ENCODE measurements at places on chromosomes 1 and 21.

DNA sequence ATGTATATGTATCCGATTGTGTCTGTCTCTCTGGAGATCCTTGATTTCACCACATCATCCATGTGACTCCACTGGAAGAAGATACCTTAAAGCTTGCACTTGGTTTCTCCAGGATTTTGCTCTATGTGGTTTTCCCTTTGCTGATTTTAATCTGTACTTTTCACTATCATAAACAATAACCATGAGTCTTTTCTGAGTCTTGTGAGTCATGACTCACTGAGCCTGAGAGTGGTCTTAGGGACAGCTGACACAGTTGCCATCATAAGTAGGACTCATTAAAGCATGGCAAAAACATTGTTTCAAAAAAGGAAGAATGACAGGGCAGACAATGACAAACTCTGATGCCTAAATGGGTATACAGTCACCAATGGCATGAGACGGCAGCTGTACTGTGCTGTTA, 226.2 kb downstream of the AKT3 start:
- DNase-seq, result peak; percentile 44

- no peak for DNase-seq
Measured at GRCh38 chr1:60255565-60255964, 182.0 kb upstream of the C1orf87 start.

DNA sequence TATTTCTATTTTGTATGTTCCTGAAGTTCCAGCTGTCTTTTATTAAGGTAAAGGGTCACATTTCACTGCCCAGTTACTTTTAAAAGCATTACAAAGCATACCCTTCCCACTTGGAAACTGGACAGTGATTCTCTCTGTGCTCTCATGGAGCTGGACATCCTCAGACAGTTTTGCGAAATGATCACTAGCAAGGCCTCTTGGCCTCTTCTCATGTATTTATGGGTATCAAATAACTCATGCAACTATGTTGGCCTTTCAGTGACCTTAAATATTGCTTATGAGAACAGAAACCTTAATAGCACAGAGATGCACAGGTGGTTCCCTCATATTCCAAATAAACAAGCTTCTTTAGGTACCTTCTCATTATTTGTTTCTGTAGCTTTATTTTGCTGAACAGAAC, 7.9 kb upstream of the AMPD1 start:
- DNase-seq, result no peak

DNA sequence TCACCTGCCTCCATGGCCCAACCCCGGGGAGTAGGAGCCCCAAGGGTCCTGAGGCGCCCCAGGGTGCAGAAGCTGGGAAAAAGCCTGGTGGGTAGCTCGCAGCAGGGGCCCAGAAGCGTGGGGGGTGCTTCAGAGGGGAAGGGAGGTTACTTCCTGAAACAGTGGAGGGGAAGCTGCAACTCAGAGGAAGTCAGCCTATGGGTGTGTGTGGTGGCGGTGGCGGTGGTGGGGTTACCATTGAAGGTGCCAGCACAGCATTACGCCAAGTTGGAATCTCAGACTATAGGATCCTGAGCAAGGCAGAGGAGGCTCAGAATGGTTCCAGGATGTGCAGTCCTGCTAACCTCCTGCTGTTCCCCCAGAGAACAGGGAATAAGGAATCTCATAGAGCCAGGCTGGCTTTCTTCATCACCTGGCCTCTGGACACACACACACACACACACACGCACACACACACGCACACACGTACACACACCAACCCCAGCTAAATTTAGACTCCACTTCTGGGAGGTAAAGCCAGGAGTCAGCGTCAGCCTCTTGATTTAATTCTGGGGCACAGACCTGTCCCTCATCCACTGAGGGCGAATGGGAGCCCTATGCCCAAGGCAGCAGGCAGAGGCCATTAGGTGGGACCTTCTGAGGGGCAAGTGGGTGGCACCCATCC, 1.3 kb downstream of the DENND4B start:
- no peak for DNase-seq

DNA sequence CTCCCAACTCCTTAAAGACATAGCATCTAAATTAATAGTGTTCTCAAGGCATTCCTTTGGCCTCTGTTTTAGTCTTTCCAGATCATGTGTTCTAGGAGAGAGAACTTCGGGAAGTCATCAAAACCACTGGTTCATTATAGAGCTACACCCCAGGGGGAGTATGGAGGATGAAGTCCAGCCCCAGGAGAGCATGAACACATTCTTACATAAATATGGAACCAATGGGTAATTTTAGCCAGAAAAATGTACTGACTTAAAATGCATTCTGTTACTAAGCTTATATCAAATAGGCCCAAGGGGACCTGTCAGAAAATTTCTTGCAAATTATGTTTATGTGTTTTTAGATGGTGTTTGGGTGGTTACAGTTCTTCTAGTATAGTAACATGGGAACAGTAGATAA, 165.2 kb downstream of the NTMT2 start:
- no peak for DNase-seq

- DNase-seq, result no peak
Measured at GRCh38 chr1:48610628-48611542, 138.9 kb upstream of the SPATA6 start.

- DNase-seq, result no peak
Measured at GRCh38 chr1:60709426-60709825, 372.9 kb upstream of the NFIA start.

GRCh38 chr1:178055779-178056471, 38.0 kb upstream of the RASAL2 start:
- DNase-seq, result no peak

DNA sequence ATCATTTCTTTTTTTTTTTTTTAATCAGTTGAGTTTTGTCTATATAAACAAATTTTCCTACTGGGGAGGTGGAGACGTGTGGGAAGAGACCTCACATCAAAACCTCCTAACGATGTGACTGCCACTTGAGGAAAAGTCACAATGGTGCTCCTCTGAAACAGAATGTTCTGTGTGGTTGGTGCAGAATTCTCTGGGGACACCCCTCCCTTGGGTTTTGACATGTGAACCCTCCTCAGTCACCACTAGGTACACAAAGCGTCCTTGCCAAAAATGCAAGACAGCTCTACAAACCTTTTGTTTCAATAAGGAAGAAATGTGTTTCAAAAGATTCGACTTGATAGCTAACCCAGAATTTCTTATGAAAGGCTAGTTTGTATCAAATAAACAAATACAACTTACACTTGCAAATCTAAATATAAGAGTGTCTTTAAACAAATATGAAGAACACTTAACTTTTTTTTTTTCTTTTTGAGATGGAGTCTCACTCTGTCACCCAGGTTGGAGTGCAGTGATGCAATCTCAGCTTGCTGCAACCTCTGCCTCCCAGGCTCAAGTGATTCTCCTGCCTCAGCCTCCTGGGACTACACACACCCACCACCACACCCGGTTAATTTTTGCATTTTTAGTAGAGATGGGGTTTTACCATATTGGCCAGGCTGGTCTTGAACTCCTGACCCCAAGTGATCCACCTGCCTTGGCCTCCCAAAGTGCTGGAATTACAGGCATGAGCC, 9.3 kb downstream of the SLC25A24 start:
- no peak for DNase-seq

GRCh38 chr1:118143121-118143520, 41.9 kb downstream of the SPAG17 start:
- no peak for DNase-seq

- DNase-seq, result no peak
Measured at GRCh38 chr1:85398391-85399064, 66.4 kb downstream of the DDAH1 start.

DNA sequence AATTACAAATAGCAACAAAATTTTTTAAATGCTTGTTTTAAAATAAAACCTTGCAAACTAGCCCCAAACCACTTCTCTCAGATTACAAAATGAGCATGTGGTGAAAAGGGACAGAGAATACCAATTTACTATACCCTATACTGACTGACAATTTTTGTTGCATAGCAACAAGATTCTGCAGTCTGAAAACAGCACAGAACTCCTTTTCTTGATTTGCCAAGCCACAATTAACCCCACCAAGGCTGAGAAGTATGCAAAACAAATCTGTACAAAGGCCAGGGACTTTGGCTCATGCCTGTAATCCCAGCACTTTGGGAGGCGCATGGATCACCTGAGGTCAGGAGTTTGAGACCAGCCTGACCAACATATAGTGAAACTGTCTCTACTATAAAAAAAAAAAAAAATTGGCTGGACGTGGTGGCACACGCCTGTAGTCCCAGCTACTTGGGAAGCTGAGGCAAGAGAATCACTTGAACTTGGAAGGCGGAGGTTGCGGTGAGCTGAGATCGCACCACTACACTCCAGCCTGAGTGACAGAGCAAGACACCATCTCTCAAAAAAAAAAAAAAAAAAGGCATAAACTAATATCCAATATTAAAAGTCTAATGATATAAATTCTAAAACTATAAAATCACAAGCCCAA, 21.8 kb downstream of the ENAH start:
- DNase-seq, result no peak

DNA sequence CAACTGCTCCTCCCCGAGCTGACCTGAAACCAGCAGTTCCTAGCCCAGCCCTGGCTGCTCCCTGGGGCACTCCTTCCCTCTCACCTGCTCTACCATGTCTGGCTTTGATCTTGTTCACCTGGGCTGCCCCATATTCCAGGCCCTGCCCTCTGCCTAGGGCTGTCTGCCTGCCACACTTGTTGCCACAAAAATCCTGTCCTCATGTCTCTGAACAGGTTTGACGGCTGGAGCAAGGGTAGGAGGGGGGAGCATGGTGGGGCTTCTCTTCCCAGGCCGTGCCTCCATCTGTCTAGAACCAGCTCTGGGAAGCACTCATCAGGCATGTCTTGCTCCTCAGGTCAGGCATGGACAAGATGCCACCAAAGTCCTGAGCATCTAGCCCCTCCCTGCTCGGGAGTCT, 44.3 kb upstream of the WNT2B start:
- no peak for DNase-seq

- DNase-seq, result no peak
Measured at GRCh38 chr1:214823311-214824117, 220.5 kb downstream of the CENPF start.

GRCh38 chr1:31902510-31902860, 35.7 kb downstream of the PTP4A2 start:
- DNase-seq, result no peak

GRCh38 chr1:77688939-77689338, 6.5 kb upstream of the ZZZ3 start:
- no peak for DNase-seq

DNA sequence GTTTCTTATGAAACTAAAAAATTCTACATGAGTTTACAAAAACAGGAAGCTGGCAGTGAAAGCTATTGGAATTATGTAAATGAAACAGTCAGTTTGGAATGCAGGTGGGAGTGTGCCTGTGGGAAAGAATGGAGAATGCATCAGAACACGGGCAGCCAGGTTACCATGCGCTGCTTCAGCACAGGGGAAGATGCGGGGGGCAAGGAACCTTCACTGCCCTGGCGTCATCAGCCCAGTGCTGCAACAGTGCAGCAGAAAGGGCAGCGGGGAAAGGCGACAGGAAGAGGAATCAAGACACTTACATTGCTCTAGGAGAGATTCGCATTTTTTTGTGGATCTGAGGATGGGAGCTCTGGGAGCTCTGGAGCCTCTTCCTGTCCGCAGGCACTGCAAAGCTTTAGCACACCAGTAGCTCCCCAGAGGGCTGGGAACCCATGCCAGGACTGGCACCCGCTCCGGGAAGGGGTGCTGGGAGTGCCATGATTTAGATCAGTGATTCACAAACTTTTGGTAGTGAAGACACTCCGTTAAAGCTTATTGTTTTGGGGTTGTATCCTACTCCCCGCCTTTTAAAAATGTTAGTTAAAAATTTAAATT, 64.1 kb upstream of the WDR26 start:
- peak; percentile 58 for DNase-seq

GRCh38 chr1:25501235-25502058, 42.0 kb upstream of the LDLRAP1 start:
- DNase-seq, result no peak

GRCh38 chr1:3573500-3573899, 37.8 kb downstream of the MEGF6 start:
- DNase-seq, result no peak

GRCh38 chr1:153921080-153921802, 1.5 kb downstream of the GATAD2B start:
- DNase-seq, result no peak

DNA sequence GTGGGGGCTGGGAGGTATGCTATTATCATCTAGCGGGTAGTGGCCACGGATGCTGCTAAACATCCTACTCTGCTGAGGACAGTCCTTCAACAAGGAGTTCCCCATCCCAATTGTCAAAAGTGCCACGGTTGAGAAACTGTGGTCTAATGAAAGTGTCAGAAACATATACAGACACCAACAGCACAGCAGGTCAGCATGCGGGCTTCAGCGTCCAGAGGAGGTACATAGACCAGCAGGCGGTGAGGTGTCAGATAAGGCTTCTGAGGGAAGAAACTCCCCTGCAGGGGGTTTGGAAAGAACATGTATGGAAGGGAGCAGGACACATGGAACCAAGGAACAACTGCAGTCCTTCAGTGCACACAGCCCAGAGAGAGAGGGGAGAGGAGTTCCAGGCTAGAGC, 4.8 kb upstream of the TTC4 start:
- DNase-seq, result no peak

- no peak for DNase-seq
Measured at GRCh38 chr1:100299521-100300222, 33.7 kb downstream of the RTCA start.

DNA sequence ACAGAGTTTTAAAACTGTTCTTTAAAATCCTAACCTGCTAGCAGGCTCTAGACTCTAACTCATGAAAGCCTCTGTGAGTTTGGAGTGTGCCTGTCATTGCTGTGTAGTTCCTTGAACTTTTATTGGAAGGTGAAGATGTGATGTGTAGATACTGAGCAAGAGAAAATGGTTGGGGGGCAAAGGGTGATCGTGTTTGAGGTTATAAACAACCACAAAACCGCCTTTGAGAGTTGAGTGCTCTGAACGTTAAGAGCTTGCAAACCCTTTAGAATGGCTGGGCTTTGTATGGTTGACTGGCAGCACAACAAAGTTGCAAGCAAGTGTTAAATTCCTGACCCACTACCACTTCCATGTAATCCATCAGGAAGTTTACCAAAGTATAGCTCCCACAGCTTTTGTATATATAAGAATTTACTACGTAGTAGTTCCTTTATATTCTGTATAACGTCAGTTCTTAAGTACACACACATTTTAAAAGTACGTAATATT, 19.6 kb downstream of the BACE2 start:
- DNase-seq, result no peak

- DNase-seq, result no peak
Measured at GRCh38 chr1:147851149-147851548, 51.4 kb upstream of the GJA8 start.
